ENCODE measurements at places on chromosomes 7 and 10. TPM values are rescaled to one million over a fixed set of nuclear protein-coding genes. Genes with fewer than 3 reads are reported as not detected.

OR2A2 gene
- total RNA-seq: not detected

SKIDA1 gene
- total RNA-seq: 1.6 TPM

FZD8 gene
- total RNA-seq: 5.0 TPM

ABCC2 gene
- total RNA-seq: 201 TPM
